ENCODE measurements at places on chromosomes 2 and 18.

- DNase-seq: peak; percentile 93
Measured at GRCh38 chr2:69222953-69223658, 163.9 kb downstream of the GFPT1 start.

DNA sequence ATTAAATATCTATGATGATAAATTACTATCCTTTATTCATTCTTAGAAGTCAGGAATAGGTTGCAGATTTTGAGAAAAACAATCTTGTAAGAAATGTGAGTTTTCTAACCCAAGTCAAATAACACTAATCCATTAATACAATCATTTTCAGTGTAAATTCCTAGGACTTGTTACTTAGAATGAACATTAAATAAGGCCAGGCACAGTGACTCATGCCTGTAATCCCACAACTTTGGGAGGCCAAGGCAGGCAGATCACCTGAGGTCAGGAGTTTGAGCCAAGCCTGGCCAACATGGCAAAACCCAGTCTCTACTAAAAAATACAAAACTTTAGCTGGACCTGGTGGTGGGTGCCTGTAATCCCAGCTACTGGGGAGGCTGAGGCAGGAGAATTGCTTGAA is 45.8 kb upstream of the CDKL4 start:
- DNase-seq: no peak

DNA sequence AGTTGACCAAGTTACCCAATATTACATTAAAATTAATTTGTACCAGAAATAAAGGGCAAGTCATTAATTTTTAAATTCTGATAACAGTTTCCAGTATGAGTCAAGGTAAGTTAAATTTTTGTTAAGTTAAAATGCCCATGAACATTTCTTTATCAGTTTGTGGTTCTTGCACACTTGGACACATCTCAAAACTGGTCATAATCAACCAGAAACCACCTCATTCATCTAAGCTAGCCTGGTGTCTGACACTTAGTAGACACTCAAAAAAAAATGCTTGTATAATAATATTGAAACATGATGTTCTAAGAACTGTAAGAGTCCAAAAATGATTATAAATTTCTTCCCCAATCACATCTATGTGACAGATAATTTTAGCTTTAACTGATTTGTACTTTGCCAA is 62.4 kb downstream of the SATB2 start:
- peak; percentile 3 for DNase-seq

- peak; percentile 33 for DNase-seq
Measured at GRCh38 chr2:240393831-240394410, 41.5 kb upstream of the GPC1 start.

GRCh38 chr2:20552847-20553246 is 98.1 kb downstream of the HS1BP3 start:
- DNase-seq: no peak

Data from cardiac fibroblast (primary cell).